Fibroblast of skin of back (primary cell): ENCODE measurements at places on chromosomes 4 and X.

GRCh38 chrX:6857749-6858148 is 289.8 kb upstream of the STS start:
- no peak for DNase-seq

DNA sequence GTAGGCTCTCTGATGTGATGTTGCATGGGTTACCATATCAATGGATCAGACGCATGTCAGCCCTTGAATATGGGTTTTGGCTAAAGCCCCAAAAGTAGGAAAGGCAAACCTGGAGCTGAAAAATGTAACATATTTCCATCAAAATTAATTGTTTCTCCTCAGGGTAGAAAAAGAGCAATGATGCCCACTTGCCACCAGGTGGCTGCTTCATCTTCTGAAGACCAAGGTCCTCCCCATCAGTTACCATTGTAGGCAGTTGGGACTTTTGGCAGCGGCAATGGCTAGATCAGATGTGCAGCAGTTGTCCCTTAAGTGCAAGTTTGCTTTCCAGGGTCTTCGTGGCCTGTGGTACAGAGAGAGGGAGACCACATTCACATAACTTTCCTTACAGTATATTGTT is 118.2 kb downstream of the NAF1 start:
- DNase-seq, result peak; percentile 23

GRCh38 chr4:112266823-112267222 is 18.9 kb downstream of the TIFA start:
- DNase-seq, result peak; percentile 27

- no peak for DNase-seq
Measured at GRCh38 chr4:2256781-2257191, 5.1 kb downstream of the MXD4 start.

DNA sequence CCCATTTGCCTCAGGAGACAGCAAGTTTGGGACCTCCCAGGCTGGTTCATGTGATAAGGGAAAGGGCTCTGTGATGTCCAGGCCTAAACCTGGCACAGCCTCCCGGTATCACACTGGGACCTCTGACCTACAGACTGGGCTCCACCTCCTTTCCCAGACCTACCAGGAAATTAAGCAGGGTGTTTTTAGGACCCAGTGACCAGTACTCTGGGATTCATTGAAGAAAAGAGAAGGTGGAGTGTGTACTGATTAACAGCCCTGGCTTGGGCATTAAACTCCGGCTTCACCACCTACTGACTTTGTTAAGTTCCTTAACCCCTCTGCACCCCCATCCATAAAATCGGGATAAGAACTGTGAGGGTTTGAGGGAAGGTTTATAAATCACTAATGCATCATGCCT is 28.6 kb downstream of the ASB9 start:
- no peak for DNase-seq

- no peak for DNase-seq
Measured at GRCh38 chr4:48137846-48138245, 3.8 kb upstream of the TXK start.

DNA sequence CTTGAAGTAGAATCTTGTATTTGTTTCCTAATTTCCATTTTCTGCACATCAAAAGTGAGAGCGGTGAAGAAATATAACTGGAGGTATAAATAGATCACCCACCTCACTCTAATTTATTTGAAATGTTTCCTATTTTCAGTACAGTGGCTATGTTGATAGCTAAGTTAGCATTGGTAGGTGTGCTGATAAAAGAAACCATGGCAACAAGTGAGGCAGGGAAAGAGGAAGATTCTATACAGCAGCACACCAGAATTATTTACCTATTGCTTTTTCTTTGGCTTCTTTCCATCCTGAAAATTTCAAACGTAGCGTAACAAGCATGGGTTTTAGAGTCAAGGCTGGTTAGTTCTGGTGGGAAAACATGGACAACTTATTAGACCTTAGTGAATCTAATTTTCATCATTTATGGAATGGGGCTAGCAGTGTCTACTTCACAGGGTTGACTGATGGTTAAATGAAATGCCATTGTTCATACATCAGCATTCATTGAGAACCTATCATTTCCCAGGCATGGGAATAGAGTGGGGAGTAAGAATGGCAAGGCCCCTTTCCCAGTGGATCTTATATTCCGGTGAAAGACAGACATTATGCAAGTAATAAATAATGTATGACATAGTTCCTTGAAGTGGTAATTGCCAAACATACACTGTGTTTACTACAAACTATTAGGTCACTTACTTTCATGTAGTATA is 30.6 kb upstream of the CTSO start:
- DNase-seq, result no peak

DNA sequence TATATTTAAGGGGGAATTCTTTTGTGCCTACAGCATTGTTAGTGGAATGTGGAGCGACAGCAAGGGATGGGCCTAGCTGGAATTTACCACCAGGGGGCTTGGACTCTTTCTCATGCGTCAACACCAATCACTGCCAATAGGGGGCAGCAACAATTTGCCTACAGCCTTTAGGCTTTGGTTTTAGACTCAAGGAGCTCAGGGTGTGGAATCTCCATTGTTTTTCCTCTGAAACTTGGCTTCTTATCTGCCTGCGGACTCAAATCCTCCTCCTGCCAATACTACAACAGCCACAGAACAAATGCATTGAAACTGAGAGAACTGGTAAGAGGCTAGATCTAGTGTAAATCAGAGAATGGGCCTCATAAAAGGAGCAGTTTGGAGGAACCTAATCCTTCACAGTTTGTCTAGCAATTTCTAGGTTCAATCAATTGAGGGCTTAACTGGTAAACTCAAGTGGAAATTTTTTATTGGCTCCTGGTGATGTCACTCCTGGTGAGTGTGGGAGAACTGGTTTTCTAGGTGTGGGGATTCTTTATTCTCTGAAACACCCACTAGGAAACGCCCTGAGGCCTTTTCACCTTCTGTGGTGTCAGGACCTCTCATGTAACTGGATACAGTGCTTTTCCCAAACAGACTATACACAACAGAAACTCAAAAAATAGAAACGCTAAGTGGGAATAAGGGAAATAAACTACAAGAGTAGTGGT is 27.9 kb upstream of the TMSB4X start:
- peak; percentile 86 for DNase-seq

DNA sequence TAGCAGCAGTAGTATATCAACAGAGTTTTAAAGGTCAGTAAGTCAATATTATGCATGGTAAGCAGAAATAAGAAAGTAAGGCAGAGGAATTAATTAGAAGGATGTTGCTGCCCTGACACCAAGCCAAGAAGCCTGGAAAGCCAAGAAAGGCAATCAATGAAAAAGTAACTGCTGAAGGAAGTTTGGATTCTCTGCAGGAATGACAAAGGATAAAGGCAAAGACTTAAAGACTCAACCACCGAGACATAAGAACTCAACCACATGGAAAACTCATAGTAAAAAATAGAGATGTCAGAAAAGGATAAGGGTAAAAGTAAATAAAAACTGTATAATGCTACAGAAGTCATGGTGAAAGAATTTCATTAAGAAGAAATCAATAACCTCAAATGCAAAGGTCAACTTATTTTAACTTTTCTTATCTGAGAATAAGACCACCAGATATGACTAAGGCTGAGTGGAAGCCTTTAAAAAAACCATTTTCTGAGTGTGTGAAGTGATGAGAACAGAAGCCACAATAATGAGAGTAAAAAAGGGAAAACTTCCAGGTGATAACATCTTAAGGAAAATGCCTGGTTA is 55.2 kb downstream of the NEK1 start:
- peak; percentile 40 for DNase-seq

GRCh38 chr4:24794916-24795665 is at the start of gene SOD3:
Gene SOD3, plus strand, starts transcription at chr4:24795573. Its CDS starts 3,949 bp downstream, at chr4:24799522.
- peak; percentile 73 for DNase-seq

DNA sequence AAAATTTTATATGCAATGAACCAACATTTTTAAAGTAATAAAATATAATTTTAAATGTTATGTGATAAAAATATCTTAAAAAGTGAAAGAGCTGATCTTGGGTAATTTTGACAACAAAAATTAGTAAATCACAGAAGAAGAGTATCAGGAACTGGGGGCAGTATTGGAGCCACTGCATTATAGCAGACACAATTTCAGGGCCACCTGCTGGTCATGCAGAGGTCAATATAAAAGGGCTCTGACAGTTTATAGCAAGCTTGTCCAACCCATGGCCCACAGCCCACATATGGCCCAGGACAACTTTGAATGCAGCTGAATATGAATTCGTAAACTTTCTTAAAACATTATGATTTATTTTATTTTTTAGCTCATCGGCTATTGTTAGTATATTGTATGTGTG is 13.0 kb upstream of the LEF1 start:
- no peak for DNase-seq

DNA sequence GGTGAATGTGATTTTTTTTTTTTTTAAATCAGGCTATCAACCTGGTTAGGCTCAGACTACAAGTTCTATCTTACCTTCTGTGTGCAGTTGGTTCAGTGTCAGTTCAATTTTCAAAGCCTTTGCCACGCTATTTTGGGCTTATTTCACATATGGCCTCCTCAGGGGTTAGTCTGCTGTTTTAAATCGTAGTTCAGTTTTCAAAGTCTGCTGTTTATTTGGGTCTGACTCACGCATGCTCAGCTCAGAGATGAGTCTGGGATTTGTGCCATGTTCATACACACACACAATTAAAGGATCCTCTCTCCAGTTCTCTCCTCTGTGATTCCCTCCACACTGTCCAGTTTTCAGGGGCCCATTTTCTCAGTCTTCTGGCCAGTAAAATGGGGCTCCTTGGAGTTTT is 32.3 kb upstream of the ZFX start:
- peak; percentile 60 for DNase-seq

GRCh38 chrX:13051529-13052172 is 7.2 kb upstream of the FAM9C start:
- DNase-seq, result no peak

DNA sequence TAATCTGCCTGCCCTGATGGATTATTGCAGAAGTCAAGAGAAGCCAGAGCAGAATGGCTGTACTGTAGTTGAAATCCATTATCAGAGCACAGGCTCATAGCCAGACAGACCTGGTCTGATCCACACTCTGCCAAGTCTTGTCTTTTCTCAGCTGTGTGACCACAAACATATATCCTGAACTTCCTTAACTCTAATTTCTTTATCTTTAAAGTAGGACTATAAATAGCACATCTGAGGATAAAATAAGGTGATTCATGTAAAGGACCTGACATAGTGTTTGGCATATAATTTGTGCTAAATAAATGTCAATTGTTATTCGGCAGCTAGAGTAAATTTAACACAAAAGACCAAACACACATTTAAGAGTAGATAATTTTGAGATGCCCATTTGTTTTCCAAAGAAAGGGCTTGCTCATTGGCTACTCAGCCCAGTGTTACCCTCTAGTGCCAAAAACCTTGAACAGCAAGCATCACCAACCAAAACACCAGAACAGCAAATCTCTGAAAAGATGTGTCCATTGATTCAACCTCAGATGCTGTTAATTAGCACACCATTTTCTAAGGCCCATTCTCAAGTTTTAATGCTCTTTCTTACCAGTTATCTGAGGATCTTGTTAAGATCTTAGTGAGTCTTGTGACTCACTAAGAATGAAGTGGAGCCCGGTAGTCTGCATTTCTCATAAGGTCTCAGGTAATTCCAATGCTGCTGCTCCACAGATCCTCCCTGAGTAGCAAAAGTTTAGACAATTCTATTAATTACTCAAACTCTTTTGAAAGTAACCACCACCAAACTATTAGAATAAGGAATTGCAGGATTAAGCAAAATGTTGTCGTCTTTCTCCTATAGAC is 108.8 kb downstream of the HHIP start:
- DNase-seq, result peak; percentile 32

DNA sequence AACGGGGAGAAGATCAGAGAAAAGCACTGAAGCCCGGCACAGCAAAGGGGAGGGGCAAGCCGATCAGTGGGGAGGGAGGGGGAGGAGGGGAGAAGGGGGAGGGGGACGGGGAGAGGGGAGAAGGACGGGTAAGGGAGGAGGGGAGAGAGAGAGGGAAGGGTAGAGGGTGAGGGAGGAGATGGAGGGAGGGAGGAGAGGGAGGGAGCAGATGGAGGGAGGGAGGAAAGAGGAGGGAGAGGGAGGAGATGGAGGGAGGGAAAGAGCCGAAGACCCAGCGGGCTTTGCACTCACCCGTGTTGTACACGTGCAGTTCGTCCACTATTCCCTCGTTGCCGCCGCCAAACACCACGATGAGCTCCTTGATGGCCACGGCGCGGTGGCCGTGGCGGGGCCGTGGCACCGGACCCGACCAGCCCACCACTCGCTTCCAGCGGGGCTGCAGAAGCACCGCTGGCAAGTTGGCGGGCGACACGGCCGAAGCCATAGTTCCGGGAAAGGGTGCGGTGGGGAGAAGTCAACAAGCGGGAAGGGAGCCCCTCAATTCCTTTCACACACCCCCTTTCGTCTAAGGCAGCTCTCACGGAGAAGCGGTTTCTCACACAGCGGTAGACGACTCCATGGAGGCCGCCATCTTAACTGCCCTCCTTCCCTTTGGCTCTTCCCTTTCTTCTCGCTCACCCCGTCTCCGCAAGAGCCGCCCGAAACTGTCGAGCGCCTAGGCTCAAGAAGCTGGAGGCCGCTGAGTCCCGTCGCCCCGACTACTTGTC is 1.1 kb downstream of the HCFC1 start:
- peak; percentile 80 for DNase-seq

DNA sequence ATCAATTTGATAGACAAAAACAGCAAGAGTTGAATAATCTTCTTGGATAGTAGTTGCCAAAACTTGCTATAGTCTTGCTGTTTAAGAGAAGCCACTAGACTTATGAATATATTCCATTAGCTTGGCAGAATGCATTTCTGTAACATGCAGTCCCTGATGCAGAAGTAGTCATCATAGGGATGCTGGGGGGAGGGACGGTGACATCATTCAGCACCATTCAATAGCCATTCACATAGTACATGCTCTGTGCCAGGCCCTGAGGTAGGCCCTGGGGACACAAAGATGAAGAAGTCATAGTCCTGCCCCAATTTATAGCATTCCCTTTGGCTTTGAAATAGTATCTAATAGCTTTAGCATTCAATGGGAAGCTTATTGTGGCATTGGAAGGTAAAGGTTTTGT is 185.5 kb upstream of the AFF2 start:
- no peak for DNase-seq

DNA sequence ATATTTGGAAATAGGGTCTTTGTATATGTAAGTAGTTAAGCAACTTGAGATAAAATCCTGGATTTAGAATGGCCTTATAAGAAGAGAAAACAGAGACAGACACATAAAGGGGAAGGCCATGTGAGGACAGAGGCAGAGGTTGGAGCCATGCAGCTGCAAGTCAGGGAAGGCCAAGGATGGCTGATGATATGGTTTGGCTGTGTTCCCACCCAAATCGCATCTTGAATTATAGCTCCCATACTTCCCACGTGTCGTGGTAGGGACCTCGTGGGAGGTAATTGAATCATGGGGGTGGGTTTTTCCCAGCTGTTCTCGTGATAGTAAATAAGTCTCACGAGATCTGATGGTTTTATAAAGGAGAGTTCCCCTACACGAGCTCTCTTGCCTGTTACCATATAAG is 76.3 kb downstream of the STK32B start:
- peak; percentile 58 for DNase-seq

GRCh38 chr4:74072739-74073138 is 26.3 kb downstream of the CXCL2 start:
- no peak for DNase-seq

- DNase-seq, result peak; percentile 21
Measured at GRCh38 chr4:127503111-127503510, 129.6 kb upstream of the INTU start.

GRCh38 chr4:81786063-81786763 is 314.5 kb upstream of the RASGEF1B start:
- DNase-seq, result peak; percentile 1

GRCh38 chr4:5758741-5759140 is 47.7 kb downstream of the EVC start:
- peak; percentile 95 for DNase-seq
